ENCODE measurements at places on chromosomes 5 and 9. TPM values are rescaled to one million over a fixed set of nuclear protein-coding genes. Genes with fewer than 3 reads are reported as not detected.

Gene CCDC69
- total RNA-seq, result 68.4 TPM

Gene ZFP2
- 1.4 TPM for total RNA-seq

Gene MYOT
- 0.70 TPM for total RNA-seq

Gene PIP5K1B
- total RNA-seq, result 8.4 TPM

Data from spleen (tissue), 13 donors.